A172 (cell line): ENCODE measurements at places on chromosomes 6 and 20.

- DNase-seq = no peak
Measured at GRCh38 chr6:89826029-89826528, 3.6 kb upstream of the CASP8AP2 start.

GRCh38 chr6:18206591-18206990 lies 51.4 kb downstream of the KDM1B start:
- DNase-seq = no peak

GRCh38 chr6:30790724-30791383 lies 46.5 kb upstream of the IER3 start:
- no peak for DNase-seq

DNA sequence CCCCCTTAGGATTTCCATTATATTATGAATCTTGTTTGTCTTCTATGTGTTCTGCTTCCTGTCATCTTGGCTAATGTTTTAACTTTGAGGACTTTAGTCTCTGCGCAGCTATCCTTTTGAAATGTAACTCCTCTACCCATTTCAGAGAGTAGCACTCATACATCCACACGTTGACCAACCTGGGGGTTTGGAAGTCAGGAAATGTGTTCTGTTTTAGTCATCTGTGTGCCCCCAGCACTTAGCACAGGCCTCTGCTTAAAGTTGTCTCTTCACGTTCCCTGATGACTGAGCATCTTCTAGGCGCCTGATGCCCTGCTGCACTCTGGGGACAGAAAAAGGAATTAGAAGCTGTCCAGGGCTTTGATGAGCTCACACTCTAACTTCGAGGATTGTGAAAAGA lies 47.9 kb downstream of the HMGN3 start:
- no peak for DNase-seq

- no peak for DNase-seq
Measured at GRCh38 chr6:85402071-85402470, 47.8 kb upstream of the NT5E start.

DNA sequence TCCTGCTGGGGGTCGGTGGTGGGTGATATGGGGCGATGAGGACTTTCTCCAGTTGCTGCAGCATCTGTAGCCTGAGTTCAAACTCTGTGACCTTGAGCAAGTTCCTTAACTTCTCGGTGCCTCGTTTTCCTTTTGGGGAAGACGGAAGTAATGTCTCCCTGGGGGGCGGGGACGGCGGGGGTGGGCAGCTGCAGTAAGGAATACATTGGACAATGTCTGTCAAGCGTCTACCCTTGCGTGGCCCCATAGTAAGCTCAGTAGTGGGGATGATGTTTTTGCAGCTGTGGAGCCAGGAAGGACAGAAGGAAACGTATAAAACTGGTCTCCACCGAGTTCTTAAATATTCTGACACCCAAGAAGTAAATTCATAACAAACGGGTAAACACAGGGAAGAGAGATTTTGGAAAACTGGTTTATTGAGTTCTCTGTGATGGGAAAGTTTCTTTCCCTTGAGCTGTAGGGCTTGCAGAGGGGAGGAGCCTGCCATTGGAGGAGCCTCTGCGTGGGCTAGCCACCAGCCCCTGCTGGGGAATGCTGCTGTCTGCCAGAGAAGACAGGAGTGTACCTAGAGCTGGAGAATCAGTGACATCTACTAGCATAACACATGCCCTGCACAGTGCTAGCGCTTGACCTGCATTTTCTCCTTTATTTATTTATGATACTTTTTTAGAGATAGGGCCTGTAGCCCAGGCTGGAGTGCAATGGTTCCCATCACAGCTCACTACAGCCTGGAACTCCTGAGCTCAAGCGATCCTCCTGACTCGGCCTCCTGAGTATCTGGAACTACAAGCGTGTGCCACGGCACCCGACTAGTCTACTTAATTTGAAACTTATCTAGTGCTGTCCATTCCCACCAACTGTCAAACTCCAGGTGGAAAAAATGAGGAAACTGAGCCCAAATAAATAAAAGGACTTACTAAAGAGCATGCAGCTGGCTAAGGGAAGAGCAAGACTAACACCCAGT lies 1.2 kb upstream of the ACSS1 start:
- DNase-seq = no peak

DNA sequence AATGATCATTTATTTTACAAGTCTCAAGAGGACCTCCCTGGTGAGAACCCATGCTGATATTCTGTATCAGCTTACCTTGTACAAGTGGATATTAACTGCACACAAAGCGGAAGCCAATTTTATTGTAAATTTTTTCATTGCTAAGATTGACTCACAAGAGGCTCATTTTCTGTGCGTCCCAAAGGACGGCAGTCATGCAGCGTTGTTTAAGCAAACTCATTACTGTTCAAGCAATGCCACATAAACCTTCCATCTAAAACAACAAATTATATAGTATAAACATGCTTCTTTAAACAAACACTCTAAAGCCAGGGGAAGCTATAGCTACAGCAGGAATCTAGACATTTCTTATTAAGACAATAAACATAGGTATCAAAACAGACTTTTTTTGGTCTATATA lies 575.3 kb downstream of the FRK start:
- no peak for DNase-seq

- no peak for DNase-seq
Measured at GRCh38 chr6:80922916-80923455, 816.5 kb downstream of the BCKDHB start.

DNA sequence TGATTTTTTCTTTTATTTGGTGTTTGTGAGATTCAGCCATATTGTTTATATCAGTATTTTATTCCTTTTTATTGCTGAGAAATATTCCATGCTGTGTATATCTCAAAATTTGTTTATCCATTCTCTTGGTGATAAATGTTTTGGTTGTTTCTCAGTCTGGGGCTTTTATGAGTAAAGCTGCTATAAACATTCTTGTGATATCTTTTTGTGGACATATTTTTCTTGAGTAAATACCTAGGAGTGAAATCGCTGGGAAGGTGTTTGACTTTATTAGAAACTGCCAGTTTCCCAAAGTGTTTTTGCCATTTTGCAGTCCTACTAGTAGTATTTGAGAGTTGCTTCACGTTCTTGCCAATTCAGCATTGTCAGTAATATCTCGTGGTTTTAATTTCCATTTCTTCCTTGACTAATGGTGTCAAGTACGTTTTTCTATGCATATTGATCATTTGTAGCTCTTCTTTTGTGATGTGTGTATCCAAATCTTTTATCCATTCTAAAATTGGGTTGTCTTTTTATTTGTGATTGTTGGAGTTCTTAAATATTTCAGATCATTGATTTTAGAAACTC lies 31.1 kb upstream of the DYNLRB1 start:
- DNase-seq = no peak
